Stimulated activated CD4-positive, alpha-beta T cell treated with anti-CD3 and anti-CD28 coated beads, Interleukin-1b, Interleukin-23, amount 100 ng/mL, for 4 hours (primary cell): ENCODE measurements at places on chromosomes 16 and 17.

DNA sequence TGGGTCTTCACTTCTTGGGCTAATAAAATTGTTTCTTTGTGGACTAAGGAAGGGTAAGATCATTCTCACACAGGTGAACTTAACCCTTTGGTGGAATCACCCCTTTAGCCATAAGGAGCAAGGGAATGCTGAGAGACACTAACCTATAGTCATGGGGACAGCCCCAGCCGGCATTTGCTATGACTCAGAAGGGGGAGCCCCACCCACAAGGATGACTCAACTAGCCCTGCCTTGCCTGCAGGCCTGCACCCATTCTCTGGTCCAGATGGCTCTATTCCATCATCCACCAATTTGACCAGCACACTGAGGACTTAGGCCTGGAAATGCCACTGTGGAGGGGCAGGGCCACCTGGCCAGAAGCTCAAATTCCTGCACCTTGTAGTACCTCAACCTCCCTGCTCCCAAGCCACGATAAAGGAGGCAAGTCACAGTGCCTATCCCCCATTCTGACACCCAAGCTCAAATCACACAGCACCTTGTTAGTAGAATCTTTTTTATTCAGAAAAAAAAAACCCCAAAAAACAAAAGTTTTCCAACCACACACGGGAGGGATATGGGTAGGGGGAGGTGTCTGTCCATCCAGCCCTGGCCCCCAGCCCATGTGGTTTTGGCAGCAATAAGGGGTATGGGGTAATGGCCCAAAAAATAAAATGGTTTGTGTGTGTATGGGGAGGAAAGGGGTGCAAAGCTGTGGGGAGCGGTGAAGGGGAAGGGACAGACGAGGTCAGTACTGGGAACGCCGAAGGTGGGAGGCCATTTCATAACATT lies 3.0 kb downstream of the PFN1 start:
- peak; percentile 77 for DNase-seq

- no peak for DNase-seq
These were observed 5.0 kb upstream of the RARA start for GRCh38 chr17:40303708-40304551.

- no peak for DNase-seq
These were observed 226.6 kb downstream of the SPECC1 start for GRCh38 chr17:20235747-20236146.

DNA sequence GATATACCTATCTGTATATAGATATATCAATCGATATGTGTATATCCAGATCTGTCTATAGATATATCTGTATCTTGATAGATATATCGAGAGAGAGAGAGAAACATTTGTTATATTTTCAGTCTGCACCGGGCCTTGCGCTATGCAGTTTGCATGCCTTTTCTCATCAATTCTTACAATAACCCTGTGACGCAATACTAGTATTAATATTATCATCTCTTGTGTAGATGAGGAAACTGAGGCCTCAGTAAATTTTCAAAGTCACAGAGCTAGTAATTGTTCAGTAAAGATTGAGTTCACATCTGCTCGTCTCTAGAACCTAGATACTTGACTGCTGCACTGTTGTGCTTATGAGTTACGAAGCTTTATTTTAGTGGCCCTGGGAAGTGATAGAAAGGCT lies 77.6 kb downstream of the NF1 start:
- DNase-seq, result no peak

GRCh38 chr17:7915179-7915610 lies 894 bp downstream of the RNF227 start:
- DNase-seq, result no peak
